Activated T-cell treated with anti-CD3 and anti-CD28 coated beads, Interleukin-2, amount 50 U/mL, for 4 hours (primary cell): ENCODE measurements at places on chromosomes 7 and 10.

DNA sequence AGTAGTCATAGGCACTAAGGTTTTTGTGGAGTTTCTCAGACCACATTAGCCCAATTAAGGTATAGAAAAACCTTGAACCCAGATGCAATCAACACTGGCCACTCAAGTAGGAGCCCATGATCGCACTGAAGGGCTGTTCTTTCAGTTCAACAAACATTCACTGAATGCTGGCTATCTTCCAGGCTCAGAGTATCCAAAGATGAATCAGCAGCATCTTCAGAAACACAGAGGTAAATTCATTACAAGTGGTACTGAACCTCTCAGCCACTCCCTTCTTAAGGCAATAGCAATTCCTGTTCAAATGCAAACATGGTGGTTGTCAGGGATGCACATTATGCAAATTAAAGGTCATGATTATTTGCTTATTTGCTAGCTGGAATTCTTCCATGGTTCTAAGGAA, 17.1 kb downstream of the KCNK18 start:
- no peak for DNase-seq

DNA sequence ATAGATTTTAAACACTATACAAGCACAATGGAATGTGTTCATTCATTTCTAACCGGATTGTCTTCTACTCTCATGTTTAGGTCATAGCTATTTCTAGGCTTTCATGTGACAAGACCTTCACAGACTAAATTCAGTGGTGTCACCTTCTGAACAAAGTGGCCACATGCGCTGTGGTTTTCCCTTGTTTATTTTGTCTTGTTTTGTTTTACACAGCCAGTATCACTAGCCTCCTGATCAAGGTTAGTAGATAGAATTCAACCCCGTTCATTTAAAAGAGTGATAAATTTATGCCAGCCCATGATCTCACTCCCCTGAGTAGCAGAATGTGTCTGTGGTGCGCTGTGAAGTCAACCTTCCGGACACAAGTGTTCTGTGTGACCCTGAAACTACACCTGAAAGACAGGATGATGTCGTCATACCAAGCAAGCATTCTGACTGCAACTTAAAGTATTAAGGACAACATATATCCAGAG, 209.1 kb downstream of the CREB5 start:
- no peak for DNase-seq

DNA sequence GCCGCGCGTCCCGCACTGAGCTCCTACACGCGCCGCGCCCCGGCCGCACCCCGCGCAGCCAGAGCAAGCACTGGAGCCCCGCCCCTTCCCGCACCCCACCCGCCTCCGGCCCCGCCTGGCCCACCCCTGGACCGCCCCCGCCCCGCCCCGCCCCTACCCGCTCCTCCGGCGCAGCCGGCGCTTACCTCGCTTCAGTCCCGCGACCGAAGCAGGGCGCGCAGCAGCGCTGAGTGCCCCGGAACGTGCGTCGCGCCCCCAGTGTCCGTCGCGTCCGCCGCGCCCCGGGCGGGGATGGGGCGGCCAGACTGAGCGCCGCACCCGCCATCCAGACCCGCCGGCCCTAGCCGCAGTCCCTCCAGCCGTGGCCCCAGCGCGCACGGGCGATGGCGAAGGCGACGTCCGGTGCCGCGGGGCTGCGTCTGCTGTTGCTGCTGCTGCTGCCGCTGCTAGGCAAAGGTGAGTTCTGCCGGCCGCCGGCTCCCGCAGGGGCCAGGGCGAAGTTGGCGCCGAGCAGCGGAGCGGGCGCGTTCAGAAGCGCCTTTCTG, at the start of gene RET:
Gene RET (plus strand): TSS at position 194 of the 545 bp plus-strand sequence. CDS start 190 bp downstream, at position 384.
- no peak for DNase-seq

DNA sequence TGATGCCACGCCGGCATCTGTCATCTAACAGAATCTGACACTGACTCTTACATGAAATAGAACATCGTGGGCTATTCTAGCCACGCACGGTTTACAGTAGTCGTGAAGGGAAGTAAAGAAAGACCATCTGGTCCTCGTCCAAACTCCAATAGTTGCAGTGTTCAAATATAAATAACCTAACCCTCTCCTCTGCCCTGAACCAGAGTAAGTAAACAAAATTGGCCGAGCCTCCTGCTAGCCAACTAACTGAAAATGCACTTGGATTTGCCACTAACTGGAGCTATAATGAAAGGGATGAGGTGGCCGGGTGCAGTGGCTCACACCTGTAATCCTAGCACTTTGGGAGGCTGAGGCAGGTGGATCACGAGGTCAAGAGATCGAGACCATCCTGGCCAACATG, 29.5 kb upstream of the ZC3HAV1L start:
- DNase-seq: no peak

GRCh38 chr10:116440330-116441030, 12.8 kb downstream of the PNLIPRP3 start:
- no peak for DNase-seq

DNA sequence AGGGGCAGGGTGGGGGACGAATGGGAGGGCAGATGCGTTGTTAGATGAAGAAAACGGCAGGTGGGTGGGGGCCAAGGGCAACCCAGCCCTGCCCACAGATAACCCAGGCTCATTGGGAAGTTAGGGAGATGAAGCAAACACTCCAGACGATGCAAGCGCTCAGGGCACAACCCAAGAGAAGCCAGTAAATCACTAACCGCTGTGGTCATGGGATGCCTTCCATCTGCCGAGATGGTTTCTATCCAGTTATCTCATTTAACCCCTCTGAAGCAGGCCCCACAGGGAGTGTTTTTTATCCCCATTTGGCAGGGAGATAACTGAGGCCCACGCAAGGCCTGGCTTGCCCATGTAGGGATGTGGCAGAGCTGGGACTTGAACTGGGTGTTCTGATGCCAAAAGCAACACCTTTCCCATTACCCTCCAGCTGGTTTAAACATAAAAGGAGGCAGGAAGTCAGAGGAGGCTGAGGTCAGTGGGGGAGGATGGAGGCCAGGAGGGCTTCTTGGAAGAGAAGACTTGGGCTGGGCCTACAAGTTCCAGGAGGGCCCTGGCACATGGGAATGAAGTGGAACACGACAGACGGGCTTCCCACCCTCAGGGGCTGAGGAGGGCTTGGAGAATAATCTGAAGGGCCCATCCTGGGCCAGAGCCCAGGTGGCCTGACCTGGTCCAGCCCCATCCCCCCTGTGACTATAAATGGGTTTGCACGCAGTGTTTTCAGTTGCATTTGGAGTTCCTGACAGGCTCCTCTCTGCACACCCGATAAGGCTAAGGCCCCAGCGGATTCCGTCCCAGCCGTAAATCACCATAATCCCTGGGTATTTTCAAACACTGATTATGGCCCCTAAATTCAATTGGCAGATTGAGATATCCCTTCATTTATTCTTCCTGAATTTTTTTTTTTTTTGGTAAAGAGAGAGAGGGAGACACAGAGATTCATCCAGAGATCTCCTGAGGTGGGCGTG, 80.9 kb downstream of the NEURL1 start:
- DNase-seq: no peak

DNA sequence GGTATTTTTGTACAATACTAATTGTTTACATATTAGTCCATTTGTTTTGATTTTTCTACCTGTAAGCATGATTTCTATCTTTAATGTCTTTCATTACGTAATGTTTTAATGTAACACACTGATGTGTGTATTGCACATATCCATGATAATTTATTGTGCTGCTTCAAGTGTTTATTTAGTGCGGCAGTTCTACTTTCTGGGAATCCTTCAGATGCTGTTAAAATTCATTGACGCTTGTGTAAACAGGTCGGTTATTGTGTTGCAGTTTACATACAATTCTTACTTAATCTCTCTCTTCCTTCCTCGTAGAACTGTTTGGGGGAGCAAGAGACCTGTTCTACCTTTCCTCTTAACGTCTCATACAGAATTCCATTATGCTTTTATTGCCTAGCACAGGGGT, 6.9 kb downstream of the TMEM60 start:
- no peak for DNase-seq

DNA sequence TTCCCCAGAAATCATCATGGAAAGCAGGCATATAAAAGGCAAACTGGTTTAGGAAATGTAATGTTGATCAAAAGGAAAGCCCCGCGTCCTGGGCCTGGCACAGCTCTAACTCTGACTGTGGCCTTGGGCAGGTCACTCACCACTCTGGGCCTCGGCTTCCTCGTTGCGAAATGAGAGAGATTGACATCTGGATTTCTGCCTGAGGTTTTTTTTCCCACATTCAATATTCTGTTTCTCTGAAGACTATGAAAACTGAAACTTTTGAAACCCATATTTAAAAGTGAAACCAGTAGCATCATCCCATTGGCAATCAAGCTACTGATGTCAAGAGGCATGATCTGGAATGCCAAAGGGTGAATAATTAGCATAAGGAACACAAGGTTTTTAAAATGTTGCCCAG, 369.7 kb upstream of the NPVF start:
- no peak for DNase-seq

DNA sequence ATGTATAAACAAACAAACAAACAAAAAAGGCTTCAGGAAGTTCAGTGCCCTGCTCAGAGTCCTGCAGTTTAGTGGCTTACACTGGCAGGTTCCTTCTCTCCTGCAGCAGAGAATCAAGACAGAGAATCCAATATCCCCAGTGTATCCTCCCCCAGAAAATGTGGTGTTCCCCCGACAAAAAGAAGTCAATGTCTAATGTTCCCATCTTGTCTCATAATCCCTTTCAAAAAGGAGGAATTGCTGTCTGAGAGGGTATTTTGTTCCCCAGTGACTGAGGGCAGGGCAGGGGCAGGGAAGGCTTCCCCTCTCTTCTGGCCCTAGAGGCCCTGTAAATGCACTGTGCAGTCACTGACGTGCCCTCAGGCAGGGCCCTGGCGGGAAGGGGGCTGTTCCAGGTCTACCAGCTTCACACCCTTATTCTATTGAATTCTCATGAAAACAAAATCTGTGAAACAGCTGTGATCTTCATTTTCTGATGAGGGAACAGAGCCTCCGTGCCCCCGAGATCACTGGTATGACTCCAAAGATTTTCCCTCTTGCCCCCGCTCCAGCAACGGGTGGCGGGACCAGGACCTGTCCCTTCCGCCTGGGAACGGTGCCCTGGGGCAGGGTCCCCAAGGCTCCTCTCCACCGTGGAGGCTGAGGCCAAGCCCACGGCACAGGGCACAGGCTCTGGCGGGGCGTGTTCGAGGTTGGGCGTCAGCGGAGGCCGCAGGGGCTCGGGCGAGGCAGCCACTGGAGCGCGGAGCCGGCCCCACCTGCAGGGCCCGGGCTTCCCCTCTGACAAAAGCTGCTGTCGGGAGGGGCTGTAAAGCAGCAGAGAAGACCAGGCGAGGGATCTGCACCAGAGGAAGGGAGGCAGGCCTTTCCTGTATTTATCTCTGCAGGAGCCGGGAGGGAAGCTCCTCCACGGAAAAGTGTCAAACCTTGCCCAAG, 13.4 kb upstream of the WDFY4 start:
- no peak for DNase-seq

DNA sequence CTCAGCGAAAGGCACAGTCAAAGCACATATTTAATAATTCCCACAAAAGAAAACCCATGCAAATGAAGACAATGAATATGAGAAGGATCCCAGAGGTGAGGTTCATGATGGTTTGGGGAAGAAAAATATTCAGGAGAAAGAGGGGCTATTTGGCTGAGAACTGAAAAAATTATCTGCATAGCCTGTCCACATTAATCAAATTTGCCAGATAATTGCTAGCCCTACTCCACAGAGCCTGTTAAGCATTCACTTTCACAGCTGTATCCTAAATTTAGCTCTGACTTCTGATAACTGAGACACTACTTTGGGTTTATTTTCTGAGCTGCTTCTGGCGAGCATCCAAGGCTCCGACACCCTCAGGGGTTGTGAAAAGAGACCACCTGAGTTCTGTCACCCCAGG, 176.2 kb downstream of the HERPUD2 start:
- no peak for DNase-seq

DNA sequence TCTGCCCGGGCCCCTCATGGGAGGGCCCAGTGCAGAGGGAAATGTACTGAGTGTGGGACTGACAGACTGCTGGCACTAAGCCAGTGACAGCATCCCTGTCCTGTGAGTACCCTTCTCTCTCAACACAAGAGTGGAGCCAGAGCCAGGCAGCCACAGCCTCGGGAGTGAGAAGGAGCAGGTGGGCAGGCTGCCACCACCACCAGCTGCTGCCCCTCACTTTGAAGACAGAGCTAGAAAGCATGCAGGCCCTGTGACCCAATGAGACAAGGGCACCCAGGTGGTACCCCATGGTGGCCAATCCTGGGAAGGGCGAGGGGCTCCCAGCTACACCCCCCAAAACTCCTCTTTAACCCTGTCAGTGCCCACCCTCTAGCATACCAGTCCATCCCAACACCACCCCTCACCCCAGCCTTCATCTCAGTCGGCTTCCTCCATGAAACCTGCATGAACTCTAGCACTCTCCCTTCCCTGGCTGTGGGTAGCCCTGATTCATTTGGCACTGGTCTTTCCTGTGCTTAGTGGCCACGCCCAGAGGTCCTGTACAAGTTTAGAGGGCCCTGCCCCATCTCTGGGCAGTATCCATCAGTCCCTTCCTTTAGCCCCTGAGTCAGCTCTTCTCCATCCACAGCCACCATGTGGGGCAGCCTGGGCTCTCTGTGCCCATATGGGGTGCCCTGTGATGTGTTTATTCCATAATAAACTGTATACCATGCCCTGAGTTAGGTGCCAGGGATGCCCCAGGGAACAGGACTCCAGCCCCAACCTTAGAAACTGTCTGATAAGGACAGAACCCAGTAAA, 207.0 kb upstream of the ZMIZ1 start:
- DNase-seq: no peak

DNA sequence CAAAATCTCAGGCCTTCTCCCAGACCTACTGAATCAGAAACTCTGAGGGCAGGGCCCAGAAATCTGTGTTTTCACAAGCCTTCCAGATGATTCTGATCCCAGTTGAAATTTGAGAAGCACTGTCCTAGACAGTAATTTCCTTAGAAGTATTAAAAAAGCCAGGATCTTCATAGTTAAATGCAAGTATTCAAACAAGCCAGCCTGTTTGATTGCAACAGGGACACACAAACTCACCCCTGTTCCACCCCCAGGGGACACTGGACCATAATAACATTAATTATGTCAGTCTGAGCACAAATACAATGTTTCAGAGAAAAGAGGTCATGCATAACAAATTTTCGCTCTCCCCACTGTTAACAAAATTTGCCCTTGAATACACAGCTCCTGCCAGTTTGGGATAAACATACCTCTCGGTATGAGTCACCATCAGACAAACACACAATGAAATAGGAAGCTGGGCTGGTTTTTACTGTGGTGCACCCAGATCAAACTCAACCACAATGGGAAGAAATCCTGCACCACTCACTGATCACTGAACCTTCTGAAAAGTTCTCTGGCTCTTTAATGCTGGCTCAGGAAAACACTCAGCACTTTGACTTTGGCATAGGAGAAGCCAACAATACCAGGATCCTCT, 34.3 kb downstream of the ABLIM1 start:
- no peak for DNase-seq

DNA sequence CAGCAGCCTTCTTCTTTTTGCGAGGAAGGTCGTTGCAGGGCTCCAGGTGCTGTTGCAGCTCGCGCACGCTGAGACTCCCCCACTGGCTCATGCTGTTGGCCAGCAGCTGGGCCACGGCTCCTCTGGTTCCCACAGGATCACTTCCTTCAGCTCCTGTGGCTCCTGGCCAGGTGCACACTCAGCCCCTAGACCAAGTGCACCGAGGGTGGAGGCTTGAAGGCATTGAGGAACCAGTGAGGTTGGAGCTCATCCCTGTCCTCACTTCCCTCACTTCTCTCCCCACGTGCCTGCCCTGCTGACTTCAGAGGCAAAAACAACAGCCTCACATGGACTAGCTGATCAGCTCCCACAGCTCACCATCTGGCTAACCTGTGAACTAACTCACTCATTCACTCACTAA, 46.2 kb upstream of the ADRB1 start:
- no peak for DNase-seq
